ENCODE measurements at places on chromosomes 1 and 21.
A peak's percentile ranks its signal among the peaks of the same experiment; 100 is the strongest.

GRCh38 chr1:85289848-85290335, 13.5 kb upstream of the BCL10 start:
- no peak for DNase-seq

DNA sequence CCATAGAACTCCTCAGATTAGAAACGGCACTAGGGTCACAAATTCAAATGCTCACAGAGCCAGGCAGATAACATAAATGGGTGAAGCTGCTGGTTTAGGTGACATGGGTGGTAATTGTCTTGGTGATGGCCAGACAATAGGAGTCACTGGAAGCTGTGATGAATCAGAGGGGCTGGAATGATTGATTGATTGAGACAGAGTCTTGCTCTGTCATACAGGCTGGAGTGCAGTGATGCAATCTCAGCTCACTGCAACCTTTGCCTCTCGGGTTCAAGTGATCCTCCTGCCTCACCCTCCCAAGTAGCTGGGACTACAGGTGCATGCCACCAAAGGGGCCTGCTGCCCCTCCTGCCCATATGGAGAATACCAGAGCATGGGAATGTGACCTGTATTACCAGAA, 63.0 kb downstream of the HIVEP3 start:
- DNase-seq: no peak

DNA sequence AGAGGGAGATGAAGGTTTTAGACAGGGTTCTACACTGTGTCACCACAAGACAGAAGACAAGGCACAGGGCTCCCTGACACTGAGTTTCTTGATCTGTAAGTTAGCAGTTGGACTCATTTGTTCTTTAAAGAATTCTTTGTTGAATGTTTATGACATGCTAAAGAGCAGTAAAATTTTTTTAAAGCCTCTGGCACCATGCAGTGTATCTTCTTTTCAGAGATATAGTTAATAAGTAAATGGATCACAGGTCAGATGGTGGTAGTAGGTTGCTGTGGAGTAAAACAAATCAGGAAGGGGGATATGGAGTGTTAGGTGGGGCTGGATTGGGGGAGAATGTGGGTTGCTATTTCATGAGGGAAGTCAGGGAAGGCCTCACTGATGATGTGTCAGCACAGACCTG, 2.0 kb downstream of the CLCA4 start:
- no peak for DNase-seq

DNA sequence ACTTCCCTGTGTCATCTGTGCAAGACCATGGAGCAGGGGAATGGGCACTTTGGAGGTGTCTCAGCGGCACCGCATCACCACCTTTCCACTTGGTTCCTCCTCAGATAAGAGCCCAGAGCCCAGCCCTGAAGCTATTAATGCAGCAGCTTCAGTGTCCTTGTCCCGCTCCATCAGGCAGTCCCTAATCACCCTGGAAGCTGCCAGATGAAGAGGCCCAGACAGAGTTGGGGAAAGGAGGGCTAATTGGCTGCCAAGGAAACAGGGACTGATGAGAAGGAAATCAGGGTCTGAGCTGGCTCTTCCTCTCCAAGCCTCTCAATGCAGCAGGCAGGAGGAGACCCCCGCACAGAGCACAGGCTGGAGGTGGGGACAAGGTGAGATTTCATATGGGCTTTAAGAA, 83.1 kb upstream of the KLHDC7A start:
- DNase-seq: no peak

GRCh38 chr1:183946320-183946613, 91.3 kb downstream of the COLGALT2 start:
- DNase-seq: no peak

DNA sequence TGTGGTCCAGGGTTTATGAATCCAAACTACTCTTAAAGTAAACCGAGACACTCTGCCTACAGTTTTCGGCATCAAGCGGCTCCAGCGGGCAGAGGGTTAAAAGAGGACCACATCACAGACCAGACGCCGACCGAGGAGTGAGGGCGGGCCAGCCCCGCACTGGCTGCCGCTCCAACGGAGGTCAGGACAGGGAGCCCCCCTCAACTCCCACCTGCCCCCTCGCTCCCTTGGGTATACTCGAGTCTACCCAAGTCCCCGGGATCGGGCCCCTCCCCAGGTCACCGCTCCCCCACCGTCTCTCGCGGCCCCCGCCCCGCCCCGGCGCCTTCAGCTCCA, 312 bp downstream of the ARNT start:
- peak; percentile 62 for DNase-seq

GRCh38 chr1:211420389-211420788, 71.6 kb downstream of the RD3 start:
- no peak for DNase-seq

DNA sequence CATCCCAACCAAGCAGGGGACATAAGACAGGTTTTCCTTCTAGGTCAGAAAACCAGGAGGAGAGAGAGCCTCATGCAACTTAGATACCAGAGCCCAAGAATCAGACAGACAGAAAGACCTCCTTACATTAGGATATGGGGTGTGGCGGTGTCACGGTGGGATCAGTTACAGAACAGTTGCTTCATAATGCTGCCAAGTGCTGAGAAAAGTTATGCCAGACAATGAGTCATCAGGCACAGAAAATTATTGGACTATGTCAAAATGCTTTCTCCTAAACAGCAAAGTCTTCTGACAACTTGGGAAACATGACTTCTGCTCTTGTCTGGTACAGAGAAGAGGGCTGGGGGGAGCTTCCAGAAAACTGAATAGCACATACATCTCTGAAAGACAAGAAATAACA, 1120.2 kb upstream of the TMPRSS15 start:
- peak; percentile 1 for DNase-seq

GRCh38 chr1:98078596-98078995, 157.8 kb upstream of the DPYD start:
- peak; percentile 28 for DNase-seq

Measured in Kasumi-1 (cell line).